ENCODE measurements at places on chromosomes 6 and 20. TPM values are rescaled to one million over a fixed set of nuclear protein-coding genes. Genes with fewer than 3 reads are reported as not detected.

Gene RIPOR2
- total RNA-seq = 1.6 TPM

Gene CDH4
- total RNA-seq = 0.52 TPM

Gene C4B
- 77.3 TPM for total RNA-seq

Gene PSORS1C1
- 1.6 TPM for total RNA-seq

Gene LGSN
- total RNA-seq = under 0.01 TPM

Gene C20orf141
- not detected for total RNA-seq

Gene TENT5A
- 7.3 TPM for total RNA-seq

Gene COL11A2
- total RNA-seq = 2.3 TPM

Gene FUT9
- total RNA-seq = 9.2 TPM

Gene PPP1R10
- 48.1 TPM for total RNA-seq

Gene MEP1A
- not detected for total RNA-seq

Gene KCNK5
- total RNA-seq = 16.9 TPM

Gene UBD
- 9.9 TPM for total RNA-seq

Gene GABRR1
- total RNA-seq = not detected

Gene BNIP5
- 0.33 TPM for total RNA-seq

Gene MYLK2
- 9.3 TPM for total RNA-seq

Gene CRISP1
- not detected for total RNA-seq

Gene GSTA1
- 33.2 TPM for total RNA-seq

Gene KCNG1
- 4.9 TPM for total RNA-seq

Gene BMP5
- total RNA-seq = 0.99 TPM

Gene TBCC
- 25.4 TPM for total RNA-seq

Gene MAP7
- total RNA-seq = 19.7 TPM

All from body of pancreas (tissue), 4 donors.